ENCODE measurements at places on chromosomes 7 and 10. TPM values are rescaled to one million over a fixed set of nuclear protein-coding genes. Genes with fewer than 3 reads are reported as not detected.

The CHAT gene
- not detected for total RNA-seq

The NYAP1 gene
- 4.8 TPM for total RNA-seq

The NUDCD3 gene
- 52.2 TPM for total RNA-seq

The GIMAP6 gene
- total RNA-seq, result not detected

The CPN1 gene
- not detected for total RNA-seq
